ENCODE measurements at places on chromosomes 12 and 14.

DNA sequence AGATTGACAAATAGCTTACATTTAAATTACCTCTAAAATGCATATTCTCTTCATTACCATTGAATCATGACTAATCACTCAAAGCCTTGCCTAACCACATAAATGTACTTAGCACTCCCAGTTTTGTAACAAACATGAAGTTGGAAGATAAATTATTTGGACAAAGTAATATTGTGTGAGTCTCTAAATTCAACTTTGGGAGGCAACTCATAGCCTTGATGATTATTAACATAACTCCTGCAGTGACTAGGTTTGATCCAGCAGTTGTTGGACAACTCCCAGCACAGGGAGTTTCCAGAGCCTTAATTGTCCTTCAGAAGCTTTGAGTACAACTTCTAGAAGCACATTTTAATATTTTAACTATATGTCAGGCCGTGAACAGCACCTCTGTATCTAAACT lies 153.4 kb upstream of the PDZRN4 start:
- DNase-seq = no peak

DNA sequence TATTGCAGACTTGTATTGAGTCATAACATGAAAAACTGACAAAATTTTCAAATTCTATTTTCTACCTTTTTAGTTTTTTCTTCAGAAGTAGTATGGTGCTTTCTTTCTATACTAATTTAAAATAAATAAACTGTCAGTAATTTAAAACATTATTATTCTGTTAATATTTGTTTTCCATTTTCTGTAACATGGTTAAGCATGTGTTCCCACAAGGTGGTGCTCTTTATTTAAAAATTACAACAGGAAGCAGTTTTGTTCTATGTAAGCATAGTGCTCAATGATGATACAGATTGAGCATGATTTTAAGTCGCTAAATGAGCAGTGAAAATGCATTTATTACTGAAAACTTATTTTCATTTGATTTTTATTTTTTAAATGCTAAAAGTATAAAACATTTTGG lies 114.6 kb downstream of the PPFIA2 start:
- DNase-seq = no peak

GRCh38 chr14:25303934-25304333 lies 254.0 kb upstream of the STXBP6 start:
- no peak for DNase-seq

GRCh38 chr14:98956661-98957060 lies 315.3 kb downstream of the BCL11B start:
- no peak for DNase-seq

DNA sequence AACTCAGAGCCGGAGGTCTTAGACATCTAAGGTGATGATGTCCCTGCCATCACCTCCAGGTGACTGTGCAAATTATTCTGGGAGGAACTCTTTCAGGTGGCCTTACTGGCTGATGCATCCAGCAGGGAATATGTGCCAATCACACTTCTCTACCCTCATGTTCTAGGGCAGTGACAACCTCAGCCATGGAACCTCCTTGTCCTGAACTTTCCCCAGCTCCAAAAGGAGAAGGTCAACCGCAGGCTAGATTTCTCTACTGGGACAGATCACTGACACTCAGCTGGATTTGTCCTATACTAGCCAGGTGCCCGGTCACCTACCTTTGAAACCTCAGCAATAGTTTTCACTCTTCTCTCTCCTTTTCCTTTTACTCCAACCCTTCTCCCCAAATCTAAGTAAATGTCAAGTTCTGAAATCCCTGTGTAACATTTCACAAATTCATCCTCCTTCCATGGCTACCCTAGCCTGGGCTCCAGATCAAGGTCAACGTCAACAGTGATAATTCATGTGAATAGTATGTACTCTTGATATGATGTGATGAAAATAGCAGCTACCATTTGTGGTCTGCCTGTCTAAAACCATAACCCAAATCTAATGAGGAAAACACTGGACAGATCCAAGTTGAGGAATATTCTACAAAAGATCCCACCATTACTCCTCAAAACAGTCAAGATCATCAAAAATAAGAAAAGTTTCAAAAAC lies 115.0 kb upstream of the EGLN3 start:
- no peak for DNase-seq

All from chondrocyte (in vitro differentiated cells).